Activated CD4-positive, alpha-beta T cell treated with anti-CD3 and anti-CD28 coated beads, Interleukin-10, Interleukin-2, amounts not matched to agents 100 ng/mL and 50 ng/mL, durations not matched to agents 16 hours and 8 hours (primary cell): ENCODE measurements at places on chromosomes 11 and 22.
A peak's percentile ranks its signal among the peaks of the same experiment; 100 is the strongest.

DNA sequence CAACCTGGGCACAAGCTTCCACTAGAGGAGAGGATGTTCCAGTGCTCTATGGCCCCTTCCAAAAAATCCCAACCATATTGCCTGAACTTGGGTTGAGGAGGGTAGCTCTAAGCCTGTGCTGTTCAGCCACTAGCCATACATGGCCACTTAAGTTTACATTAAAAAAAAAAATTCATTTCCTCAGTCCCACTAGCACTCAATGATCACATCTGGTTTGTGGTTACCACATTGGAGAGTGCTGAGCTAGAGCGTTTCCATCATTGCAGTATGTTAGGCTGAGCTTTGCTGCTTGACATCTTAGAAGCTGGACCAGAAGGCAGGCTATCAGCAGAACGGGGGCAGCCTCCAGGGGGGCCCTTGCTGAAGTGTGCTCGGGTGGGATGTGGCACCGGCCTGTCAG, 43.5 kb upstream of the CYP2D6 start:
- peak; percentile 54 for DNase-seq

DNA sequence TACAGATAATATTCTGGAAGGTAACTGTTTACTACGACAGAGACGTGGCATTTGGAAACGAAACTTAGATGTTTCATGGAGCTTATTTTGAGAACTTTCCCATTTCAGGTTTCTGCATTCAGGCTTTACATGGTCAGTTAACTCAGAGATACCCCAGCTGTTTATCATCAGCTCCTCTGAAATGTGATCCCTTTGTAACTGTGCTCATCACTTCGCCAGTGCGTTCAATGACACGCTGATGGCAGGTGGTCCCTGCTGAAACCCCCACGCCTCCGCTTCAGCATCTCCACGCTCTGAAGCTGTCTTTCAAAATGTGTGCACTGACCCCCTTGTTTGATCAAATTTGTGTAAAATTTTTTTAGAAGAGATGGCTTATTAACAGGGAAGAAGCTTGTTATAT, 30.5 kb downstream of the ALG12 start:
- no peak for DNase-seq

GRCh38 chr22:41772645-41773044, 27.8 kb upstream of the CCDC134 start:
- peak; percentile 32 for DNase-seq

DNA sequence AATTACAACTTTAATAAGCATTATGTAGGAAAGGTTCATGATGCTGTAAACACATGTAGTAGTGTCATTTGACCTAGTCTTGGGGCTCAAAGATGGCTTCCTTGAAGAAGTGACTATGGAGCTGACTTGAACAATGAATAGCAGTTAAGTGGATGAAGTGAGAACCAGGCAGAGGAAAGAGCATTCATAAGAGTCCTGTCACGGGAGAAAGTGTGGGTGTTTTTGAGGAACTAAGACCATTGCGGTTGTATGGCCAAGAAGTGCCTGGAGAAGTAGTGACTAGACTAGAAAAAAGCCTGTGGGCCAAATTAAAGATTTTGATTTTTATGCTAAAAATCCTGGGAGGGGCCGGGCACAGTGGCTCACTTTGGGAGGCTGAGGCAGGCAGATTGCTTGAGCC, 7.2 kb upstream of the IL18BP start:
- no peak for DNase-seq
